NCI-H345 (cell line): ENCODE measurements at places on chromosomes 3 and 15.

- no peak for DNase-seq
These were observed 379.8 kb downstream of the LPP start for GRCh38 chr3:188533612-188534357.

DNA sequence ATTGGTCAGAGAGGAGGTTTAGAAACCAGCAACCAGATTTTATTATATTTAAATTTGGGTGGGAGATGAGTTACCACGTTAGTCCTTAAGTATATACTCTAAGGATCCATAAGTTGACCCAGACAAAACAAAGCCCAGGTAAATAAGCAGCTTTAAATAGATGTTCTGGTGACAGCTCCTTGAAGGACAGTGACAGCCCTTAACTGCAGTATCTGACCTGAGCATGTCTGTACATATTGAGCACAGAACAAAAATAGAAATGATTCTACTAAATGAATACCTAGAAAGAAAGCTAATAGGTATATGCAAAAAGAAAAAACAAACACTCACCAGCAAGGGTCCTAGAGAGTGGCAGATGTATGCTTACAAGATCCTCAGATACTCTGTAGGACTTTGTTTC lies 63.0 kb downstream of the UBR1 start:
- DNase-seq: no peak

DNA sequence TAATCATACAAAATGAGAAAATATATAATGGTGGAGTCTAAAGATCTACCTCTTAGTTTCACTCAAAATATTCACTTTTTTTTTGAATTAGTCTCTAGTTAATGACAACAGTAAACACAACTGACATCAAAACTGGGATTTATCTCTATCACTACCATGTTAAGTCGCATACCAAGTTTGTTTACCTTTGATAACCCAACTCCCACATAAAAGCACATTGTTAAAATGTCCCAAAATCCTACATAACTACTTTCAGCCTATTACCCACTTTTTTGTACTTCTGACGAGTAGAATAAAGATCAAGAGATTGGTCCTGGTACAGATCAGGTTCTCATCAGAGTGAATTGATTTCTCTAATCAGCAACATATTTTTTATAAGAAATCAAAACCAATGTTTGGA lies 518.5 kb downstream of the EPHA3 start:
- DNase-seq: no peak

GRCh38 chr15:88610701-88611231 lies 10.4 kb upstream of the AEN start:
- DNase-seq: no peak

- no peak for DNase-seq
These were observed 59.8 kb downstream of the RASA2 start for GRCh38 chr3:141546586-141546985.

DNA sequence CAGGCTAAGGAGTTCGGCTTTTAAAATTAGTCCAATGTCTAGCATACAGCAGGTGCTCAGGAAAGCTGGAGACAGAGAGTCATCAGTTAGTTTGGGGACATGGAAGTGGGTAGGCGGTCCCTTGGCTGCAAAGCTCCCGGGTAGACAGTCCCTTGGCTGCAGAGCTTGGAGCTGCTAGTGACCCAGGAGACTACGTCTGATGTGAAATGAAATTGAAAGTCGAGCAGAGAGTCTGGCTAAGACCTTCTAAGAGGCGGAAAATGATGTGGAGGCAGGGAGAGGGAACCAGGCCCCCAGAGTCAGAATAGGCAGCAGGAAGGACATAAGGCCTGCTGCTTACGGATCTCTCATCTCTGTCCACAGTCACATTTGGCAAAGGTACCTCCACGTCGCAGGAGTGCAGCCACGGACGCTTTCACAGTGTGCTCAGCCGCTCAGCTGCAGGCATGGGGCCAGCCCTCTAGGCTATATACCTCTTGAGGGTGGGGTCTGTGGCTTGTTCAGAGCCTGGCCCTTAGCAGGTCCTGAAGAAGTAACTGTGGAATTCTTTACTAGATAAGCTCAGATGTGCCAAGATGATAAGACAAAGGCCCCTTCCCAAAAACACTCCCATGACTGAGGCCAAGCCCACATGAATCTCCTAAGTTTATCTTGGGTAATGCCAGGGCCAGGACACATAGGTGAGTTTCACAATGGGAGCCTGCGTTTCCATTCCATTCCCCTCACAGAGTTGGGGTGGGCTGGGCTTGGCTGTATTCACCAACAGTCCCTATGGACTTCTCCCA lies 131.7 kb downstream of the XXYLT1 start:
- no peak for DNase-seq

- DNase-seq: no peak
These were observed 194.2 kb downstream of the UACA start for GRCh38 chr15:70569091-70569713.

DNA sequence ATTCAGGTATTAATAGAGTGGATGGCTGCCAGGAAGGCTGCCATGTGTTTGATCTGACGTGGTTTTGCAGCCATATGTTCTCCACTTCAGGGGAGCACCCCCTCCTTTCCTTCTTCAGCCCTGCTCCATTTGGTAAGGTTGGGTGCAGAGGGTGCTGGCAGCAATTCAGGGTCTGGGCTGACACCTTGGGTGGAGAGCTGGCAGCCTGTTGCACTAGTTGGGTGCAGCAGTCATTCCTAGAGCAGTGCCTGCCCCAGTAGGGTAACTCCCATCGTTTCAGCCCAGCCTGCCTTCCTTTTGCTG lies 1.5 kb downstream of the TYRO3 start:
- DNase-seq: no peak

DNA sequence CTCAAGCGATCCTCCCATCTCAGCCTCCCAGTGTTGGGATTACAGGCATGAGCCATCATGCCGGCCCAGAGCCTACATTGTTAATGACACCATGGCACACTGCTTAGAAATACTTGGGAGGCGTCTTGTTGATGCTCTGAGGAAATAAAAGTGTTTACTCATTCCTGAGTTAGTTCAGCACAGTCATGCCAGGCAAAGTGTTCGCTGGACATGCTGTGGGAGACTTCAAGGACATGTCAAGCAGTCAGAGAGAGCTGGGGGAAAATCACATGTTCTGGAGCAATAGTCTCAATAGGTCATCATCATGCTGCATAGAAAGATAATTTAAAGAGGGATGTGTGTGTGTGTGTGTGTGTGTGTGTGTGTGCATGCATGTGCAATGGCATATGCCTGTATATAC lies 37.5 kb downstream of the TTC23 start:
- no peak for DNase-seq

DNA sequence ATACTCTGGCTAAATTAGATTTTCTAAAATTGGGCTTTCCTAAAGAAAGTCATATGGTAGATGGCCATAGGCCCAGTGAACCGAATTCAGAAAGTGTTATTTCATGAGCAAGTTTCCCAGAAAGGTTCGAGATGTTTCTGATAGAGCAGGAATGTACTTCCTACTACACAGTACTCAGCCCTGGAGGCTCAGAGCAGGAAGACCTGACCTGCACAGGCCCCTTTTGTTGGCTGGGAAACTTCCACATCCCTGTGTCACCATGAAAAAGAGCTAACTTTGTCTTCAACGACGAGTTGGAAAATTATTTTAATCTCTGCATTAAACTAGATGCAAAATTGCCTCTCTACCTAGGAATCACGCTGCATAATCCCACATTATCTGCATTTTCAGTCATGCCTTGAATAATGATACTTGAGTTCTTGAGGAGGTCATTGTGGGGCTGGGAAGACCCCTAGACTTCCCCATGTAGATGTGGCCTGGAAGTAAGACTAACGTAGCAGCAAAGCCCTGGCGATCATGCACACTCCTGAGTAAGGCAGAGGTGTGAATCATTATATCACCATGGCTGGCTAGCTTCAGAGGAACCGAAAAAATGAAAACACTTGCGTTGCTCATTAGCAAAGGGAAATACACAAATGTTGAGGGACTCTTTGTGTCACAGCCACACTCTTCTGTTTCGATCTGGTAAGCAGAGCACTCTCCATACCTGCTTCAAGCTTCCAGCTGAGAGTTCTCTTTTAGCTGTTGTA lies 47.1 kb downstream of the CMTM7 start:
- no peak for DNase-seq

DNA sequence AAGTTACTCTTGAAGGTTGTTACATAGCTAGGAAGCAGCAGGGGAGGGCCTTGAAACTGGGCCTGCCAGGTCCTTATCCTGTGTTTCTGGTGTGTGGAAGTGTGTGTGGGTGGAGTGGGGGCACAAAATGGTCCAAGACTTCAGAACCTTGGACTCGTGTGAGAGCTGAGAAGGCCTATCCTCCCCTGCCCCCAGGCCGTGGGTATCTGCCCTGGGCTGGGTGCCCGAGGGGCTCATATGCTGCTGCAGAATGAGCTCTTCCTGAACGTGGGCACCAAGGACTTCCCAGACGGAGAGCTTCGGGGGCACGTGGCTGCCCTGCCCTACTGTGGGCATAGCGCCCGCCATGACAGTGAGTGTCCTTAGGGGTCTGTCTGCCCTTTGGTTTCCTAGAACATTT lies 4.5 kb downstream of the CHRD start:
- no peak for DNase-seq

DNA sequence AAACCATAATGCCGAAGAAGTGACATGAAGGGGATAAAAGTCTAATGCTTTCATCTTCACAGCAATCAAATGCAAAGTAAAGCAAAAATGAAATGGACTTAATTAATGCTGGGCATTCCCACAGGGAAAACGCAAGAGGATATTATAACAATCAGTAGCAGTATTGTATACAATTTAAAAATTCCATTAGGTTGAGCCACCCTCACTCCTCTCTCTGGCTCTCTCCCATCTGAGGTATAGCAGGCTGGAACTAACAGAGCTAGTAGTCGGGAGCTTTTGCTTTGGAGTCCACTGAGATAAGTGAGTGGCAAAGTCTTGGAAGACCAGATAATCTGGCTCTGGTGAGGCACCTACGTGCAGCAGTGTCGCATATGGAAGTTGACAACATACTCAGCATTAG lies 33.9 kb downstream of the DET1 start:
- DNase-seq: no peak

DNA sequence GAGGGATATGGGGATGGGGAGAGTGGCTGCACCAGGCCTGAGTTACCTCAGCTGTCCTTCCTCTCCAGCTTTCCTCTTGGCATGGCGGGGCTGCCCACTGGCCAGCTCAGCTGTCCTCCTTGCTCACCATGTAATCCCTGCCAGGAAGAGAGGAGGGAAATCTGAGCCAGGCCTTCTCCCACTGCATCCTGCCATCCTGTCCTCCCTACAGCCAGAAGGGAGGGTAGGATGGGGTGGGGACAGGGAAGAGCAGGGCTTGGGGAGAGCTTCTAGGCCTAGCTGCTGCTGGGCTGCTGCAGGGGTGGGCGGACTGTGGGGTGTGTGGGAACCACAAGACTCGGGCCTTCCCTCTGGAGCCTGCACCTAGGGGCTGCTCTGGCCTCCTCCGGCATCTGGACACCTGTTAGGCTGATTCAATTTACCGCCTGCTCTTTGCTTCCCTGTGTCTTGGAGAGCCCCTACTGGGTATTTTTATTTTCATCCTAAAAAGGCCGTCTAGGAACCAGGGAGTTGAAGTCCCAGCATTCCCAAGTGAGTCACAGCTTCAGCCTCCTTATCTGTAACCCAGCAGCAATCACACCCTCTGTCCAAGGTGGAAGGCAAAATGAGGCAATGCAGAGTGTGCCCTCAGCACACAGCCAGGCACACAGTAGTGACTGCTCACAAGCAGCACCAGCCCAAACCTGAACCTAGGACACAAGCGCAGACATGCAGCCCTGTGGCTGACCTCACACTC lies 13.1 kb upstream of the KY start:
- DNase-seq: no peak

GRCh38 chr15:81398910-81399551 lies 25.0 kb upstream of the TMC3 start:
- no peak for DNase-seq

DNA sequence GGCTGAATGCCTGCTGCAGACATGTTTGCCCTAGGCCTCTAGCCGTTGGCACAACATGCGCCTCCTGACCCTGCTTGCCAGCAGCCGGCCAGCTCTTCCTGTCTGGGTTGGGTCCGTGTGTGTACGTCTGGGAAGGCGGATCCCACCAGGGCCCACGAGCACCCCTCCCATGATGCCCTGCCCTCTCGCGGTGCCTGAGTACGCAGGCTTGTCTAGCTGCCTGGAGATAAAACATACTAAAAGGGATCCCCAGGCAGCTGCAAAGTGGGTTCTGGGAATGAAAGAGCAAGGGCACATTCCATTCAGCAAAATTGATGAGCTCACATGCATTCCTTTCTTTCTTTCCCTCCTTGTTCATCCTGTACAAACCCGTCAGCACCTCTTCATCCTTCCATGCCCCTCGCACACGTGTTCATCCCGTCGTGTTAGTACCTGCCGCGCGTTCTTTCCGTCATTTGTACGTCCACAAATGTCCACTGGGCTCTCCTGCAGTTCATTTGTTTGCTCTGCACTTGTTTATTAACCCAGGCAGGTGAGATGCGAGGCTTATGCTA lies 74.3 kb downstream of the FBLN2 start:
- no peak for DNase-seq

DNA sequence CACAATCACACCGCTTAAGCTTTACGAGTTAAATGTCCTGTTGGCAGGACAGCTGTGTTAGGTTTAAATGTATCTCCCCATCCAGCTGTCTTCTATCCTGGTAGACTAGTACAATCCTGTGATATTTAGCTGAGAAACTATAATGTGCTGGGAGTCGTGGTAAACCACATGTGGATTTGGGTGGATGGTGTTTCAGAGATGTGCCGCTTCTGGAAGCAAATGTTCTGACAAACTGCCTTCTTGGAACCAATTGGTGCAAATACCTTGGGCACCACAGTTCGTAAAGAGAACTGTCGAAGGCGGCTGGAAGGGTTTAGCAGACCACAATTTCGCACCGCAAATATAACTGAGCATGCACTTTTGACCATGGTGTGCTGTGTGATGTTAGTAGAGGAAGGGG lies 15.0 kb downstream of the SCG5 start:
- DNase-seq: no peak

- DNase-seq: no peak
These were observed 119.7 kb upstream of the IGSF10 start for GRCh38 chr3:151580591-151580990.

GRCh38 chr3:124985349-124985748 lies 50.8 kb upstream of the MUC13 start:
- no peak for DNase-seq

- DNase-seq: no peak
These were observed 396.8 kb downstream of the CADM2 start for GRCh38 chr3:85355572-85355971.

- no peak for DNase-seq
These were observed 27.1 kb downstream of the CDV3 start for GRCh38 chr3:133600572-133601081.

GRCh38 chr3:18012436-18012835 lies 270.0 kb upstream of the TBC1D5 start:
- DNase-seq: no peak

GRCh38 chr3:195170496-195170895 lies 100.5 kb downstream of the XXYLT1 start:
- DNase-seq: no peak

DNA sequence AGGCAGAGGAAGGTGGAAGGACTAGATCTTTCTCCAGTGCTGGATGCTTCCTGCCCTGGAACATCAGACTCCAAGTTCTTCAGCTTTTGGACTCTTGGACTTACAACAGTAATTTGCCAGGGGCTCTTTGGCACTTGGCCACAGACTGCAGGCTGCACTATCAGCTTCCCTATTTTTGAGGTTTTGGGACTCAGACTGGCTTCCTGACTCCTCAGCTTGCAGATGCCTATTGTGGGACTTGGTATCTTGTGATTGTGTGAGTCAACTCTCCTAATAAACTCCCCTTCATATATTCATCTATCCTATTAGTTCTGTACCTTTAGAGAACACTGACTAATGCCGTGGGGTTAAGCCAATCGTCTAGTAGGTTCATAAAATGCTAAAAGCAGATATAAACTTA lies 8.8 kb upstream of the B3GNT5 start:
- no peak for DNase-seq

- DNase-seq: no peak
These were observed 114.3 kb upstream of the CACNA2D3 start for GRCh38 chr3:54008099-54008498.
